Colonic mucosa (tissue), 4 donors: ENCODE measurements at places on chromosomes 6 and 20. TPM values are rescaled to one million over a fixed set of nuclear protein-coding genes. Genes with fewer than 3 reads are reported as not detected.

The GABRR1 gene
- total RNA-seq, result not detected

The FAM217A gene
- total RNA-seq, result not detected

The IMPG1 gene
- total RNA-seq, result not detected

The APOM gene
- total RNA-seq, result 2.4 TPM

The C20orf141 gene
- total RNA-seq, result not detected

The BFSP1 gene
- total RNA-seq, result 0.50 TPM

The STMND1 gene
- total RNA-seq, result 2.8 TPM

The ZSCAN23 gene
- total RNA-seq, result 3.3 TPM

The GATA5 gene
- total RNA-seq, result 0.10 TPM

The LY6G6F gene
- not detected for total RNA-seq

The NAPB gene
- total RNA-seq, result 8.4 TPM

The MEP1A gene
- total RNA-seq, result 38.0 TPM

The MAP7 gene
- total RNA-seq, result 74.3 TPM

The MAS1 gene
- total RNA-seq, result not detected

The TMEM151B gene
- total RNA-seq, result 0.12 TPM

The PTCHD4 gene
- total RNA-seq, result not detected

The BYSL gene
- 10.4 TPM for total RNA-seq

The AGPAT4 gene
- 3.6 TPM for total RNA-seq

The OR2B6 gene
- total RNA-seq, result not detected

The KCNB1 gene
- total RNA-seq, result 0.37 TPM

The SOX18 gene
- total RNA-seq, result 8.4 TPM

The SGK2 gene
- total RNA-seq, result 82.3 TPM

The SLPI gene
- 109 TPM for total RNA-seq

The OR2H2 gene
- not detected for total RNA-seq

The ADGRB3 gene
- 0.98 TPM for total RNA-seq

The PERP gene
- total RNA-seq, result 78.4 TPM

The DZANK1 gene
- total RNA-seq, result 1.4 TPM

The SLC22A7 gene
- total RNA-seq, result not detected

The KATNA1 gene
- 11.8 TPM for total RNA-seq

The IP6K3 gene
- total RNA-seq, result 0.17 TPM

The VNN1 gene
- 0.62 TPM for total RNA-seq

The VGLL2 gene
- not detected for total RNA-seq
